ENCODE measurements at places on chromosomes 4 and X. TPM values are rescaled to one million over a fixed set of nuclear protein-coding genes. Genes with fewer than 3 reads are reported as not detected.

The CXorf38 gene
- 27.2 TPM for total RNA-seq

The TNMD gene
- total RNA-seq: not detected

The TMSB15B gene
- 8.1 TPM for total RNA-seq

DNA sequence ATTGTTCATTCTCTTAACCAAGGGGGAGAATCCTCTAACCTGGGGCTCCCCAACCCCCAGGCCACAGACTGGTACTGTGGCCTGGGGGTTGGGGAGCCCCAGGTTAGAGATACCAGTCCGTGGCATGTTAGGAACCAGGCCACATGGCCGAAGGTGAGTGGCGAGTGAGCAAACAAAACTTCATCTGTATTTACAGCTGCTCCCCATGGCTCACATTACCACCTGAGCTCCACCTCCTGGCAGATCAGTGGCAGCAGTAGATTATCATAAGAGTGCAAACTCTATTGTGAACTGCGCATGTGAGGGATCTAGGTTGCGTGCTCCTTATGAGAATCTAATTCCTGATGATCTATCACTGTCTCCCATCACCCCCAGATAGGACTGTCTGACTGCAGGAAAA lies 957.2 kb upstream of the PRKX start:
- H3K4me3 ChIP-seq: no peak overlapping the region
- no peaks in the 10 kb centered on the region for H3K36me3 ChIP-seq
- no peak overlapping the region for H3K27ac ChIP-seq
- no peak for DNase-seq
- no peaks in the 10 kb centered on the region for H3K27me3 ChIP-seq
- H3K4me1 ChIP-seq: no peaks in the 10 kb centered on the region

GRCh38 chrX:100350704-100351489 lies 59.2 kb downstream of the PCDH19 start:
- no peak overlapping the region for H3K4me3 ChIP-seq
- H3K27ac ChIP-seq: no peak overlapping the region
- no peaks in the 10 kb centered on the region for H3K36me3 ChIP-seq
- H3K27me3 ChIP-seq: no peaks in the 10 kb centered on the region
- no peak for DNase-seq
- no peaks in the 10 kb centered on the region for H3K4me1 ChIP-seq

GRCh38 chrX:13396924-13397323 lies 77.1 kb upstream of the ATXN3L start:
- H3K36me3 ChIP-seq: no peaks in the 10 kb centered on the region
- H3K27ac ChIP-seq: no peak overlapping the region
- H3K4me1 ChIP-seq: no peaks in the 10 kb centered on the region
- H3K27me3 ChIP-seq: no peaks in the 10 kb centered on the region

- no peaks in the 10 kb centered on the region for H3K36me3 ChIP-seq
- H3K4me1 ChIP-seq: no peaks in the 10 kb centered on the region
- no peak for DNase-seq
- no peaks in the 10 kb centered on the region for H3K27me3 ChIP-seq
These were observed 38.3 kb downstream of the SPCS3 start for GRCh38 chr4:176358083-176358469.

GRCh38 chr4:54433686-54434085 lies 204.6 kb downstream of the PDGFRA start:
- H3K27ac ChIP-seq: no peak overlapping the region
- DNase-seq: no peak
- no peak overlapping the region for H3K4me3 ChIP-seq
- no peaks in the 10 kb centered on the region for H3K36me3 ChIP-seq
- H3K4me1 ChIP-seq: no peaks in the 10 kb centered on the region
- no peaks in the 10 kb centered on the region for H3K27me3 ChIP-seq

DNA sequence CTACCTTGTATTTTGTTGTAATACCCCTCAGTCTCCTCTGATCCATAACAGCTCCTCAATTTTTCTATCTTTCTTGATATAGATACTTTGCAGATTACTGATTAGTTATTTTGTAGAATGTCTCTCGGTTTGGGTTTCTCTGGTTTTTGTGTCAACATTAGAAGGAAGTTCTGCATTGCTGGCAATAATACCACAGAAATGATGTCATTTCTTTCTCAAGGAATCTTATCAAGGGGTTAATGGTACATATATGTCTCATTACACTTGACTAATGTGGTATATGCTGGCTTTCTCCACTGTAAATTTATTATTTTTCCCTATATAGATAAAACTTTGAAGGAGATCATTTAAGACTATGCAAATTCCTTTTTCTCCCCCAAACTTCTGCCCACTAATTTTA lies 183.6 kb upstream of the DKK2 start:
- no peak for DNase-seq
- H3K27ac ChIP-seq: no peak overlapping the region
- no peaks in the 10 kb centered on the region for H3K4me1 ChIP-seq

DNA sequence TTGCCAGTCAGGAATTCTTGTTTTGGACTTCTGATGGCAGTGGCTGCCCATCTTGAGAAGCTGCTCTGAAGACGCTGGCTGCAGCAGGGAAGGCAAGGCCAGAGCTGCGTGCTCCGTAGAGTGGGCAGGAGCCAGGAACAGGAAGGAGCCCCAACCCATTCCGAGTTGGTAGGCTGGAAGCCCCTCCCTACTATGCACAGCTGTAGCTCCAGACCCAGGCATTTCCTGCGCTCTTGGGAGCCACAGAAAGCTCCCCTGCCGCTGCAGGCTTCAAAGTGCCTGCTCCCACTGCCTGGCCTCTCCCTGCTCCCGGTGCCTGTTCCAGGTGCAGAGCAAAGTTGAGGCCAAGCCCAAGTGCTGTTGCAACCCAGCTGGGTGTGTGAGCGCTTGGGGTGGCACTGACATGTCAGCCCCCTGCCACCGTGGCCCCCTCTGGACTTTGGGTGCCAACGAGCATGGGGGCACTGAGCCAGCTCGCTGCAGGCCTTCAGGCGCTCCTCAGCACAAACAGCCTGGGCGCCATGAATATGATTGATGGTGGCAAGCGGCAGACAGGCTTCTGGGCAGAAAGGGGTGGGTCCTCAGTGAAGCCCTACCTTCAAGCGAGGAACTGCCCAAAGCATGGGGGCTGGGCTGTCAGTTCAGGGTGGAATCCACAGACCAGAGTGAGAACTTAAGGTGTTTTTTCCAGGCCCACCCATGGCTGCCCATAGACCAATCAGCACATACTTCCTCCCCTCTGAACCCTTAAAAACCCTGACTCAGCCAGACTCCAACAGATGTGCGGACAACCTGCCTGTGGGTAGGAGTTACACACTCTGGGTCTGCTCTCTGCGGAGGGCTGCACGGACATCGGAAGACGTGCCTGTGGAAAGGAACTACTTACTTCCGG lies 677.2 kb upstream of the INTU start:
- H3K36me3 ChIP-seq: no peaks in the 10 kb centered on the region
- H3K4me1 ChIP-seq: no peaks in the 10 kb centered on the region
- DNase-seq: no peak
- no peak overlapping the region for H3K4me3 ChIP-seq
